Fibroblast of skin of back (primary cell): ENCODE measurements at places on chromosomes 4 and X.
A peak's percentile ranks its signal among the peaks of the same experiment; 100 is the strongest.

DNA sequence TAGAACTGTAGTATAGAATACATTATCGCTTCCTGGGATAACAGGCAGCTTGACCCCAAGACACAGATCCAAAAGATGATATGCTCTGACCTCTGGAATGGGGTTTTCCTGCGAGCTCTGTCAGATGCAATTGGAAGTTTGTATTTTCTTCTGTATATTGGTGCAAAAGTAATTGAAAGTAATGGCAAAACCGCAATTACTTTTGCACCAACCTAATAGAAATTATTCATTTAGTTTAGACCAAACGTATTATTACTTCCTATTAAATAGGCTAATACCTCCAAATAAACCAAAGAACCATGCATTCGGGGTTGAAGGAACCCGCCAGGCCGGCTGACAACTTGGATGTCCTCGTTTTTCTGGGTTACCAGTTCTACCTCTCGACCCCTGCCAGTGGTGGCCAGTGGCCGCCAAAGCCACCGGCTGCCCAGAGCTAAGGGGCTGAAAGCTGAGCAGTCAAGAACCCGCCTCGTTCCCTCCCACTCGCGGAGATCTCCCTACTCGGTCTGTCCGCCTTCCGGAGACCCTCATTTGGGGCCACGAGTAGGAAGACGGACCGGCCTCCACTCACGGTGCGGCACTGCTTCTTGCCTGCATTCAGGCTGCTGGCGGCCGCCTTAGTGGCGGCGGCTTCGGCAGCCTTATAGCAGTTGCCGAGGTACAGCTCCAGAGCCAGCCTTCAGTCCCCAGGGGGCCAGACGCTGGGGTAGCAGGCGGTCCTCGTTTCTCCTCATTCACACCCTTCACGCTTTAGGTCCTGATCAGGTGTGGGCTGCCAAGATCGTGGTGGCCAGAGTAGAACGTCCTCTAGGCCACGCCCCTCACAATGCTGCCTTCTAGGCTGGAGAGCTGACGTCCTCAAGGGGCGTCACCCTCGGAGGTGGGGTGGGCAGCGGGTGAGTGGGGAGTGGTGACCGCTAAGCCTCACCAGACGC is 121.9 kb downstream of the RBMX2 start:
- DNase-seq, result peak; percentile 9

- no peak for DNase-seq
Measured at GRCh38 chr4:103011378-103012025, 8.0 kb downstream of the SLC9B1 start.

- peak; percentile 47 for DNase-seq
Measured at GRCh38 chr4:156799121-156799589, 172.4 kb downstream of the PDGFC start.

DNA sequence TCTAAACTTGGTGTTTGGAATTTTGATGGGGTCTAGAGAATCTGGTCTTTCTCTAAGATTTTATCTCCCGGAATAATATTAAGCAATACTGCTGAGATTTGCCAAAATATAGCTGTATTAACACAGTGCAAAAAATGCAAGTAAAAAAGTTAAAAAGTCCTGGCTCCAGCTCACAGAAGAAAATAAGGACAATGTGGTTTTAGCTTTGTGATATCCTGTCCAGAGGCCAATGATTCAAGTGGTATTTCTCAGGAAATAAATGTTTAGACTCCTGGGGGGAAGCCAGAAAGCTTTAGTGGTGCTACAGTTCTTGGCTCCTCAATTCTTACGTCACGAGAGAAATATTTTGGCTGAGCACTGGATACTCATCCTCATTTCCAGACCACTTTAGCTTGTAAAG is 40.9 kb upstream of the IL13RA2 start:
- DNase-seq, result peak; percentile 87

- peak; percentile 36 for DNase-seq
Measured at GRCh38 chr4:67886281-67886680, 2.5 kb upstream of the TMPRSS11D start.

DNA sequence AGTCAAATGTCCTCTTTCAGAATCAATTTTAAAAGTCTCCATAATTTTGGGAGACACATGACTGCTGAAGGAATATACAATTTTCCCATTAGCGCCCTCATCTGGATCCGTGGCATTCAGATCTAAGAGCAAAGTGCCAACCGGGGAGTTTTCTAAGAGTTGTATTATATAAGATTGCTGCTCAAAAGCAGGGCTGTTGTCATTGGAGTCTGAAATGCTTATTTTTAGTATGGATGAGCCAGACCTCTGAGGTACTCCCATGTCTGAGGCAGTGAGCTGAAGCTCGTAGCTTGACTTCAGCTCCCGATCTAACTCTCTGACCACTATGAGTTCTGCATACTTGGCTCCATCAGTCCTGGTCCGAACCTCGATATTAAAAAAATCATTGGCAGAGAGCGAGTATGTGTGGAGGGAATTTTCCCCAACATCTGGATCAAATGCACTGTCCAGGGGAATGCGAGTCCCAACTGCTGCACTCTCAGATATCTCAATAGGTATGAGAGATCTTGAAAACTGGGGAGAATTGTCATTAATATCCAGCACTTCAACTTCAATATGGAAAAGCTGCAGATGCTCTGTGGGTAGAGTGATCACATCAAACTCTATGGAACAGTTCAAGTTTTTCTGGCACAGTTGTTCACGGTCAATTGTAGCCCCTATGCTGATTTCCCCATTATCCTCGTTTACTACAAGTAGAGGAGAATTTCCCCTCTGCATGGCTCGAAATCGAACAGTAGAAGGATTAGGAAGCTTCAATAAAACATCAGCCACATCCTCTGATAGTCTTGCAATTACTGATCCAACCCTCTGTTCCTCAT is 917 bp downstream of the PCDH18 start:
- DNase-seq, result peak; percentile 72

DNA sequence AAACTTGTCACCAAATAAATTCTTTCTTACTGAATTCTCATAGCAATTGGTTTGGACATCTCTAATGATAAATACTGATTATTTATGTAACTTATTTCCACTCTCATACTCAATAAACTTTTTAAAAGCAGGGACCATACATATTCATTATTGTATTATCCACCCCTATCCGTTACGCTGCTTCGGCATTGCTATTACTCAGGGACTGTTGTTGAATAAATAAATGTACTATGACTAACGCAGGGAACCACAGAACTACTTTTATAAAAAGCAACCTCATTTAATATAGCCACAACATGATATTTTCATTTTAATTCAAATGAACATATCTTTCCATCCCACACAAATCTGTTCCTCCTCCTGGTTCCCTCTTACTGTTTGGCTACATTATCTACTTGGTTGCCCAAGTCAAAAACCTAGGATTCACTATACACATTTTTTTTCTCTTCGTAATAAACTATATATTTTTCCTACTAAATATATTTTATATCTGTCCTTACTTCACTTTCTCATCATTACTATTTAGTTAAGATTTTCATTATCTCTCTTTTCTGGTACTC is 14.9 kb upstream of the ANKRD50 start:
- no peak for DNase-seq

GRCh38 chr4:120071192-120071795 is 4.6 kb upstream of the MAD2L1 start:
- DNase-seq, result peak; percentile 74

- DNase-seq, result no peak
Measured at GRCh38 chrX:23766650-23767551, 16.1 kb upstream of the SAT1 start.

DNA sequence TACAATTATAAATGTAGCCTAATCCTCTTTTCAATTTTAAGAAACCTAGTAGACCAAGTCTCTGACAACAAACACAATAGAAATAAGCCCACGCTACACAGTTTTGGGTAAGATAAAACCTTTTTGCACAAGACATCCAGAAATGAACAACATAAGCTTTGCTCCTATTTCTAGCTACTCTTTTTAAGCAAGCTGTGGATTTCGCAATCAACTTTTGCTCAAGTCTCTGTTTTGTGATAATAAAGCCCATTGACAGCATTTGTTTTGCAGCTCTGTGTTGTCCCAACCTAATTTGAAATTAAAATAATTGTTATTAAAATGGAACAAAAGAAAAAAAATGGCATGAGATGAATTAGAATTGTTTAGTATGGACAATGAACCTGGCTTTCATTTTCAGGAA is 287.9 kb upstream of the PUDP start:
- no peak for DNase-seq

DNA sequence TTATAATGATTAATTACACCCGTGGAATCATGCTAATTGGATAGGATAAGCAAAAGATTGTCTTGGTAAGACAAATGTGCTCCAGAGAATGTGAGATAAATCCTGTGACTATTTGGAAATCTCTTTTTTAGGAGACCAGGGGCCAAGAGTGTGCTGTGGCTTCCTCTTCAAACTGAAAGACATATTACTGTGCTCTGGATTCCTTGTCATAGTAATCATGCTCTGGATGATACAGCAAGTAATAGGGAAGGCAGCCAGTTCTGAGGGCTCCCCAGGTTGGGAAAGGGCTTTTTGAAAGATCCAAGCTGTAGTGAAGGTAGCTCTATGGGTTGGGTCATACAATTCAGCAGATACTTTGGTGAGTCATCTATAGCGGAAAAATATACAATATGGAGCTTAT is 600.5 kb downstream of the PCDH18 start:
- no peak for DNase-seq

DNA sequence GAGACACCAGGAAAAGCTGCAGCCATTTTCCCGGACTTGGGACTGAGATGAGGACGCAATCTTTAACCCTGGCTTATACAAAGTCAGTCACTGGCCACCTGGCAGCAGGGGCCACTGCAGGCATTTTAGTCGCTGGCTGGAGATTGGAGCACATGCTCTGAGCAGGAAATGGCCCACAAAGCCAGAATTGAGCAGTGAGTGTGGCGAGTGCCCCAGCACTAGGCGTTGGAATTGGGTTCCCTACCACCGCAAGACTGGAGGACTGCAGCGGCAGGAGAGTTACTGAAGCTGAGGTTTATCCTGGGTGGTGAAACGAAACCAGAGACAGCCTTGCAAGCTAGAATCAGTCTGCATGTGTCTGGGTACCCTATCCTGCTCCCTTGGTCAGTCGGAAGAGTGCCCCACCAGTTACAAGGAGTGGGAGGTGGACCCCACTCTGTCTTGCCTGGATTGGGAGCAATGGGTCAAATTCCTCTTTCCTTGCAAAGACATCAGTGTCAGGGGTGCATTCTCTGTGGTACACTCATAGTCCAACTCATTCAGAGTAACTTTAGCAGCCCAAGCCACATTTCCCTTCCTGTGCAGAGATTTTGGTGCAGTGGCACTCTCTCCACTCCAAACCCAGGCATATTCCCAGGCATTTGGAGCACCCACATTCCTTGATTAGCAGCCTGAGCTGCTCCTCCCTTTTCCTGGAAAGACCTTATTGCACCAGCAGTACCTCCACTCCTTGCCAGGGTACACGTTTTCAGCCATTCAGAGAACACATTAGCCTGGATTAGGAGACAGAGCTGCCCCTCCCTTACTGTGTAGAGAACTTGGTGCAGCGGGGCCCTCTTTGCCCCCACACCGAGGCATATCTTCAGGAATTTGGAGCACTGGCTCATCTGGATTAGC is 36.7 kb upstream of the PLK4 start:
- DNase-seq, result no peak

- DNase-seq, result no peak
Measured at GRCh38 chrX:107552930-107553329, 75.4 kb upstream of the PRPS1 start.

DNA sequence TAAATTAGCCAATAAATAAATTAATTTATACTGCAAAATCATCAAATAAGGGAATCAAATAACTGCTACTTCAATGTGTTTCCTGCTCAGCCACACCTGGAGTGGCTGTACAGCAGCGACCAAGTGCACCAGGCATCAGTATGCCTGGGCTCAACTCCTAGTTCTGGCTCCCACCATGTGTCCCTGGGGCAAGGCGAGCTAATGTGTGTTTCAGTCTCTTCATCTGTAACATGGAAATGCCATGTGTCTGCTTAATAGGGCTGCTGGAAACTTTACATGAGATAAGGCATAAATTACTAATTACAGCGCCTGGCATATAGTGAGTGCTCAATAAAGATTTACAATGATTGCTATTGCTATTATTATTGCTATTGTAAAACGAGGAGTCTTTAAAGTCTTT is 109.1 kb upstream of the PDLIM3 start:
- no peak for DNase-seq

- peak; percentile 86 for DNase-seq
Measured at GRCh38 chr4:168585168-168586091, 88.6 kb downstream of the PALLD start.

GRCh38 chrX:1813809-1814208 is 198.9 kb downstream of the ASMT start:
- no peak for DNase-seq

DNA sequence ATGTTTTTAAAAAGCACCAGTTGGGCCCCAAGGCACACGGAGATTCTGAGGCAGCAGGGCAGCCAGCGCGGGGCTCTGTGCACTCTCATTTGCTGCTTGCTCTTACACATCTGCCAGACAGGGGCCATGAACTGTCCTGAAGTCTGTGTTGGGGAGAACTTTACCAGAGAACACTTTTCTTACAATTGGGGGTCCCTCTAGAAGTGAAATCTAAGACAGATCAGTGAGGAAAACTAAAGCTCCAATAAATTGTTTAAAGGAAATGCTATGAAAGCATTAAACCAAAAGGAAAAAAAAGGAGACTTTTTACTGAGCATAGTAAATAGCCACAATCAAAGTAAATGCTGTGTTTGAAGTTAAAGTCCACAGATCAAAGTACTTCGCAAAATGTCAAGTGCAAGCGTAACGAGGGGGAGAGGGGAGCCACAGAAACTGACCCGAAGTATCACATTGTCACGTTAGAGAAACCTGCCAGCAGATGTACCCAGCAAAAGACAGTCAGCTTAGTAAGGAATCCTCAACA is 37.8 kb downstream of the SORBS2 start:
- no peak for DNase-seq

DNA sequence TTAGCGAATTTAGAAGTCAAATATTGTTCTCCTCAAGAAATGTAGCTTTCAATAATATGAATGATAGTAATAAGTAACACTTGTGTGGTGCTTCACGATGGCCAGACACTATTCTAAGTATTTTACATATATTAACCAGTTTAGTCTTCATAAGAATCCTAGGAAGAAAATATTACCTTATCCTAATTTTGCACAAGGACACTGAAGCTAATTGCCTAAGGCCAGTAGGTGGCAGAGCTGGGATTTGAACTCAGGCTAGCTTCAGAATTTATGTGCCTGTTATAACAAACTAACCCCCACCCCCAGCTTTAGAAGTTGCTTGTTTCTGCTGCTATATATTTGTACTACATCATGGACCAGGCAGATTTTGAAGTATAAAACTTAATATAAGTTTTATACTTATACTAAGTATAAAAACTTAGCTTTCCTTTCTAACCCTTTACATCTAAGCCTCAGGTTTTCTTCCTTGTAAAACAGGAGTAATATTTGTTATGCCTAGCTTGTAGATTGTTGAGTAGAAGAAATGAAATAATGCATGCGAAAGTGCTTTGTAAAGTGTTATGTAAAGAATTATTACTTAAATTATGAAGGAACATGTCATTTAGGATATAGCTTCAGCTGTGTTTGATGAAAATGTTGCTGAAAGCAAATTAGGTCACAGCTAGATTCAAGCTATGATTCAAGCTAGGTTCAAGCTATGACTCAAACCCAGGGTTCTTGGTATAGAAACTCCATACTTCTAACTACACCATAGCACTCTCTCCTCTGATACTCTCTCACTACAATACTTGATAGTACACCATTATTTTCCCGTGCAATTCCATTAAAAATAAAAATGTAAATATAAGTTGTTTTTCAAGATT is 4.2 kb upstream of the CDS1 start:
- DNase-seq, result peak; percentile 46
